GM19239 (cell line): ENCODE measurements at places on chromosomes 3 and 15.
A peak's percentile ranks its signal among the peaks of the same experiment; 100 is the strongest.

DNA sequence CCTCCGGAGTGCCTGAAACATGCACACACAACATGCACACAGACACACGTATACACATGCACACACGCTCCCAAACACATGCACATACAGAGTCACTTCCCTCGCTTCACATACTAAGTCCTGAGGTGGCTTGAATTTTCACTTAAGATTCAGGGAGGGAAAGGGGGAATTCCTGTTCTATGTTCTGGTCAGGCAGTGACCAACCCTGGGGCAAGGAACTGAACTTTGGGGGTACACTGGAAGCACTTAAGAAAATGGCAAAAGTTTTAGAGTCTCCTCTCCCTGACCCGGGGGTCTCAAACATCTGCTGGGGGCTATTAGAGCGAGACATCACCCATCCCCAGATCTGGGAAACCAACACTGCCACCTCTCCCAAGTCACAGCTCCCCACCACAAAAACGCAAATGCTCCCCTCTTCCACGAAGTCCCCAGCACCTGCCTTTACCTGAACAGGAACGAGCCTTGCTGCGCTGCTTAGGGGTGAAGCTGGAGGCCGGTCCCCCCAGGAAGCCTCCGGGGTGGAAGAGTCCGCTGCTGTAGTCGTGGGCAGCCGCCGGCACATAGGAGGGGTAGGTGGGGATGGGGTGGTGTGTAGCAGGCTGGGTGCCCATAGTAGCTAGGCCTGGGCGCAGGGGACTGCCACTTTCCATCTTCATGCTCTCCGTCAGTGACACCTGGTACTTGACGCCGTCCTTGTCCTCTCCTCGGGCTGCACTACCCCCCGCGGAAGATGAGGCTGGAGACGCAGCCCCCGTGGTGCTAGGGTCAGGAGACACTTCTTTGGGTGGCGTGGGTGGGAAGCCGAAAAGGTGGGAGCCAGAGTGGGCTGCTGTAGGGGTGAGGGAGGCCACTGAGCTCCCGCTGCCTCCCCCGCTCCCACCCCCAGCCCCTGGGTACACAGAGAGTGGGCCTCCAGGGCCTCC lies 7.5 kb downstream of the GATA2 start:
- no peak for DNase-seq

DNA sequence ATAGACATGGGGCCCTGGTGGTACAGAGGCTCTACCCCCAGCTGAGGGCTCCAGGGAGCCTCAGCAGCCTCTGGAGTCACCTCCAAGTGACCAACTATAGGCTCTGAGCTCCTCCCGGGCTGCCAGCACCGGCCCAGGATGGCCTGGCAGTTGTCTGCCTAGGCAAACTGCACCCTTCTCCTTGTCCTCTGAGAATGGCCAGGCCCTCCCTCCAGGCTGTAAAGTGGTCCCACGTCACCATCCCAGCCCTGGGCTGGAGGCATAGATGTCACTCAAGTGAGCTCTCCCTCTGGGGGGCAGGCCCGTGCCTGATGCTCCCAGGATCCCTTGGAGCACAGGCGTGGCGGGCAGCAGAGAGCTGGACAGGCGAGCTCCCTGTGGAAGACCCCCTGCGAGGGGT lies 120.1 kb downstream of the SEC22A start:
- DNase-seq = no peak

GRCh38 chr15:35271371-35272043 lies 186.4 kb upstream of the NANOGP8 start:
- DNase-seq = no peak

DNA sequence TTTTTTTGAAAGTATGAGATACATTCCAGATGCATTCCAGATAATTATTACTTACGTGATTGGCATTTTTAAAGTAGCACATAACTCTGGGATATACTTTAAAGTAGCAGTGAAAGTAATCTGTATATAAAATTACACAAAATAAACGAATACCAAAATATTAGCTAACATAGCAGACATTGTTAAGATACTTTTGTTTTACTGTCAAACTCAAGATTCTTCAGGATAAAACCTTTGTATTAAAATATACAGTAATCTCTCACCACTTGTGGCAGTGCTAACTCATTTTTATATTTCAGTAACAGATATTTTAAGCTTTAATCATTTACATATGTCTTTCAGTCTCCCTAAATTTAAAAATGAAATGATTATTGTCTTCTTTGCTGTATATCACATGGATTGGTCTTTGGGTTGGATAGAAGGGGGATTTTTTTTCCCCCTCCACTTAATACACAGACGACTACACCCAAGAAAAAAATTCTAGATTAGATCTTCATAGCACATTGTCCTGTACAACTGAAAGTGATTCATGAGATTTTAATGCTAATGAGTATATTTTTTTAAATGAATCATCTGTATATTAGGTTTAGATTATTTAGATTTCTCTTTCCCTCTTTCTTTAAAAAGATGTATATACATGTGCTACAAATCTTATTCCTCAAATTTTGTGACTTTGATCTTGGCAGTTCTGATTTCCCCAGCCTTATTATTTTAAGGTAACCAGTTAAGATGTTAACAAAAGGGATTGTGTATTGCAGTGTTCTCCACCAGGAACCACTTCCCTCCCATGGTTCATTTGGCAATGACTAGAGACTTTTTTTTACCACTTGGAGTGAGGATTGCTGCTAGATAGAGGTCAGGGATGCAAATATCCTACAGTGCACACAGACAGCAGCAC lies 24.5 kb upstream of the EBLN2 start:
- no peak for DNase-seq

DNA sequence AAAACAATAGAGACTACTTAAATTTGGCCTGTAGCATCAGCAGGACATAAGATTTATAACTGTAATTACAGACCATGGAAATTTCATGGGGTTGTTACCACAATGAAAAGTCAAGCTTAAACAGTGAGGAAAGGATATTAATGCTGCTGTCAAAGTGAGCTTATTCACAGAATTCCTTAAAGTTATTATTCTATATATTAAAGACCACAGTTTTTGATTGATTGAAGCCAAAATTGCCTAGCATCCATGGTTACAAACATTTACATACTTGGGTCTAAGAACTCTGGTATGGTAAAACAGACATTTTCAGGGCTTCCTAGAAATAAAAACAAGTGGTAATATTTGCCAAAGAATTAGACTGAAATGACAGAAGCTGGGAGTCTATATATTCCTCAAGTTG lies 248.6 kb downstream of the ATP8B4 start:
- no peak for DNase-seq

DNA sequence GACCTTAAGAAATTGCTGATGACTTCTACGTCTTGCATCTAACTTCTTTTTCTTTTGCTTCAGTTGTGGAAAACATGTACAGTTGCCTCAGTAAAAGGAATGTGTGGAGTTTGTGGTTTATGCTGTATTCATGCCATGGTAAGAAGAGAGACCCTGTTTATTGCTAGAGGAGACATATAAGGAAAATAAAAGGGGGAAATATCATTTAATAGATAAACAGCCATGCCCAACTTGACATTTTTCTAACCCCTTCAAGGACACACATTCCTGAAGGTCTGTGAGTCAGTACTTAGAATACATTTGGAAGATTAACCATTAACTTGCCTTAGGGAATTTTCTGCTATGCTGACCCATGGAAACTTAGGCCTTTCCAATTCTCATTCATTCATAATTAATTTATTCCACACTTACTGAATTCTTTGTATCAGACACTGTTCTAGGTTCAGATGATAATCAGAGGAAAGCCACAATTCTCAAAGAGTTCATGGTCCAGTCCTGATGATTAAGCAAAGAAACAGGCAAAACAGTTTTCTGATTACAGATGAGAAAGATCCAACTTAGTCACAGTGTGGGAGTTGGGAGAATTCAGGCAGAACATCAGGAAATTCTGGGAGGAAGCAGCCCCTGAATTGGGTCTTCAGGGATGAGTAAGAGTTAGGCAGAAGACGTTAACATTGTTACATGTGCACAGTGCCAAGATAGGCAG lies 329.8 kb upstream of the RASGRP1 start:
- DNase-seq = no peak

GRCh38 chr15:74653426-74654102 lies 37.9 kb downstream of the CLK3 start:
- no peak for DNase-seq

DNA sequence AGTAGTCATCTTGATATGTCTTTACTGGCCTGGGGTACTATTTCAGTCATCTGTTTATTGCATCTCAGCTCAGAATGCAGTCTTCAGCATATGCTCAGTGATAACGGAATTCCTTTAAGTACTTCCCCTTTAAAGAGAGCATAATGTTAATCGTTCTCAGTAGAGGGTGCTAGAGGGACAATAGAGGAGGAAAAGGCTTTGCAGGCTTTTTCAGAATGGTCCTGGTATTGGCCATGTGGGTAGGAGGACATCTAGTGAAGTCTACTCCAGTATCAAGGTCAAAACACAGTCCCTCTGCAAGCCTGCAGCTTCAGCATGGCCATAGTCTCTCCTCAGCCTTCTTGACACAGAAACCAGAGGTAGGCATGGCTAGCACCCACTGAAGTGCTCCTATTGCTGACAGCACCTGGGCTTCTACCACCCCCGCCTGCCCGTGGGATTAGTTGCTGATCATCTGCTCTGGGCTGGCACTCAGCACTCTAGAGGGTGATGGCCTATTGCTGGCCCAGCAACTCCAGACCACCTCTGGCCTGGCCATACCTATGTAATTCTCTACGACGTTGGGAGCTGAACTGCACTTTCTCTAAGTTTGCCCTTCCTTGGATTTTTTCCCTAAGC lies 65.4 kb downstream of the KCNH8 start:
- no peak for DNase-seq

GRCh38 chr3:112633191-112633590 lies 7.8 kb downstream of the CCDC80 start:
- no peak for DNase-seq

- DNase-seq = no peak
Observed at GRCh38 chr3:13785853-13786436, 93.9 kb downstream of the WNT7A start.

DNA sequence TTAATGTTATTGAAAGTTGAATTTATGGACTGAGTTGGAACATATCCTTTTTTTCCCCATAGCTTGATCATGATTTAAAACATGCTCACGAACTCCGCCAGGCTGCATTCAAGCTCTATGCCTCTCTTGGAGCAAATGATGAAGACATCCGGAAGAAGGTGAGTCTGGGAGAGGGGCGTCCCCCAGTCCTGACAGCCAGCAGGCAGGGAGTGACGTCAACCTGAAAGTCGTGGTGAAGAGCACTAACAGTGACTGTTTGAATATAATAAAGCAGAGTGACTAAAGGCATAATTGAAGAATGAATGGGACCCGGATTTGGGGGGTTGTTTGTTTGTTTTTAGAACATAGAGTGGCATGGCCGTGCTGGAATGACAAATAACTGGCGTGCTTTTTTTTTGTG lies 57.9 kb downstream of the ARMC8 start:
- DNase-seq = no peak

GRCh38 chr3:121443456-121443855 lies 102.3 kb downstream of the POLQ start:
- no peak for DNase-seq

DNA sequence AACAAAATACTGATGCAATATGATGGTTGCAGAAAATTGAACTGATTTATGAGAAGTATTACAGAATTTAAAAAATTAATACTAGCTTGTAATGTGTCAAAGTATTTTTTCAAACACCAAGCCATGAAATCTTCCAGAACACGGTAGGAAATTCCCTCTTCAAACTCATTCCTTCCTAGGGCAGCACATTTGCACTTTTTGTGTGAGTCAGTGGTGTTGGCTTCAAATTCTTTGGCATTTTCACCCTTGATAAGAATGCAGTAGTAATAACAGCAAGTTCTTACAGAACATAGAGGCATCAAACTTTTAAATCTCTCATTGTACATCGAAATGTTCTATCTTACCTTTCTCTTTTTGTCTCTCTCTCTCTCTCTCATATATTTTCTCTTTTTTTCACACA lies 191.8 kb downstream of the CGGBP1 start:
- no peak for DNase-seq

- DNase-seq = no peak
Observed at GRCh38 chr3:108024146-108024850, 66.5 kb downstream of the CD47 start.

GRCh38 chr3:143830063-143830462 lies 18.2 kb downstream of the SLC9A9 start:
- DNase-seq = no peak

- DNase-seq = no peak
Observed at GRCh38 chr3:58051196-58051595, 43.0 kb downstream of the FLNB start.

DNA sequence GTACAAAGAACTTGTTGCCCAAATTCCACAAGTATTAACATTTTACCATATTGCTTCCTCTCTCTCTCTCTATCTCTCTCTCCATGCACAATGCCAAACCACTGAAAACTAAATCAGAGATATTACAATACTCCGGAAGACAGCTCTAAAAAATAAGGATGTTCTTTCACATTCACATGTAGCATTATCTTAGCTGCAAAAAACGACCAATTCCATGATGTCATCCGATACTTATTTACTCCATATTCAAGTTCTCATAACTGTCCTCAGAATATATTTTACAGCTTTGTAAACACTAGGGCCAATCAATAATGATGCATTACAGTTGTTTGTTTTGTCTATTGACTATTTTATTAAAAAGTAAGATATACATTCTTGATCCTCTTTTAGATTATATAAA lies 7.7 kb upstream of the PRR23E start:
- no peak for DNase-seq

DNA sequence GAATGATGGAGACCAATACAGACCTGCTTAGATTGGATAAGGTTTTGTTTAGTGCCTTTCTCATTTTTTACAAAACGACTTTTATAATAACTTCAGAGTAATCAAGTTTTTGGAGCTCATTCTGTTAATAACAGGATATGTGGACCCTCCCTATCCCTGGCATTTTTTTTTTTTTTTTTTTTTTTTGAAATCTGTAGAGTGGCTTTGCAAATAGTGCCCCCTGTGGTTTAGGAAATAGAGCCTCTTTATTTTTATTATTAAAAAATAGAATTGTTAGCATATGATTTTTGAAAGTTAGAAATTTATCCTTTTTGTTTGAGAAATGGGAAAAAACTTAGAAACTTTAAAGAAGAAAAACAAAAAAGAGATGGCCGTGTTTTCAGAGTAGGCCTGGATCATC lies 11.4 kb downstream of the SKIL start:
- DNase-seq = no peak

GRCh38 chr3:128273841-128274573 lies 120.7 kb downstream of the EEFSEC start:
- no peak for DNase-seq

DNA sequence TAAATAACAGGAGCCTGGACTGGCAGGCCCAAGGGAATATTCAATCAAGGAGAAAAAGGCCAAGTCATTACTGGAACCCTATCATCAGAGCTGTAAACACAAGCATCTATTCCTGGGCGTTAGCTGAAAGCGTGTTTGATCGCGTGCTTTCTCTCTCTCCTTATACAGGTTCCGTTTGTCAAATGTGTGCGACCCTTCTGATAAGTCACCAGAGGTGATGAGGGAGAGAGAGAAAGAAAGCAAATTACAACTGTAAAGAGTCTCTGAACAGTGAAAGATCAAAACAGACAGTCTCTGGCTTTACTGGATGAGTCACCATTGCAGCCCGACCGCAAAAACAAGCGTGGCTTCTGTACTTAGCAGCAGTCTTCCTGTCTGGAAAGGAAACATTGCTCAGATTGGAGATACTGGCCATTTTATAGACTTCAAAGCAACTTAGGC lies 39.5 kb upstream of the TPRG1 start:
- peak; percentile 4 for DNase-seq
